ENCODE measurements at places on chromosomes 13 and 19.

DNA sequence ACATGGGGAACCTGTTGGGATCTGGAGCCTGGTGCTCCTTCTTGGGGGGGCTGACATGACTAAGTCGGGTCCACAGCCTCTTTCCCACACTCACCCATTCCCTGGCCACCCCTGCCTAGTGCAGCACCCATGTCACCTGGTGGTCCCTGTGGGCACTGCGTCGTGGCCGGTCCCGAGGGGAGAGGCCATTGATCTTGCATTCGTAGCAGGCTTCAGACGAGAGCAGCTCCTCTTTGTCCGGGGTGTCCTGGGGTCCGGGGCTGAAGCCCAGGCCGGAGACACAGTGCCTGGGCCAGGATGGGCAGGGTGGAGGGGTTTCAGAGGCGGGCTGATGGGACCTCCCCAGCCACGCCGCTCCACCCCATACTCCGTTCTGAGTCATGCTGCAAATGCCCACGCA lies 19.4 kb downstream of the CCL25 start:
- DNase-seq: no peak

GRCh38 chr19:4503132-4503824 lies 15.0 kb downstream of the PLIN4 start:
- DNase-seq: no peak

DNA sequence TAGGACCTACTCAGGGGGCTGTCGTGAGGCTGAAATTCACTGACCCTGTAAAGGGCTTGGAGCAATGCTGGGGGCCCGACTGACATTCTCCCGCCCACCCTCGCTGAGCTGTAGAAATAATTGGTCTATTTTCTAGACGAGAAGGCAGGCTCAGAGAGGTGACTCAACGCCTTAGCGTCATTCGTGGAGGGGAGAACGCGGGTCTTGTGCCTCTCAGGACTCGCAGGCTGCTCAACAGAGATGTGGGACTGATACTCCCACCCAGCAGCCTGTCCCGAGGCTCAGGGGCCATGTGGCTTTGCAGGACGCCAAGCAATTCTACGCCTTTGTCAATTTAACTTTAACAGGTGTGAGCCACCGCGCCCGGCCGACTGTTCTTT lies 23.6 kb upstream of the ASPDH start:
- no peak for DNase-seq

DNA sequence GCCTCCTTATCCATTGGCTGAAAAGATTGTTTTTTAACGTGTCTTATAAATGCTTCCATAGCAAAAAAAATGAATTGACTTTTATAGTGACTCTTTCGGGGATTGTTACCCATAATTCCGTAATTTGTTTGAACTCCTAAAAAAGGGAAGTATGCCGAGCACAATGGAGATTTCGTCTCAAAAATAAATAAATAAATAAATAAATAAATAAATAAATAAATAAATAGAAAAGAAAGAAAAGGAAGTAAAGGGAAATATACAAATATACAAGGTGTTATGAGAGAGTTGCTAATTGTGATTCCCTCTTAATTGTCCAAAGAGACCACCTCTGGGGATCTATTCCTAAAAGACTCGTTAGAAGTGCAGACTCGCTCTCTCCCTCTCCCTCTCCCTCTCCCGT lies 16.9 kb downstream of the OR2Z1 start:
- no peak for DNase-seq

GRCh38 chr13:18978447-18978846 lies 203.2 kb downstream of the TUBA3C start:
- no peak for DNase-seq

DNA sequence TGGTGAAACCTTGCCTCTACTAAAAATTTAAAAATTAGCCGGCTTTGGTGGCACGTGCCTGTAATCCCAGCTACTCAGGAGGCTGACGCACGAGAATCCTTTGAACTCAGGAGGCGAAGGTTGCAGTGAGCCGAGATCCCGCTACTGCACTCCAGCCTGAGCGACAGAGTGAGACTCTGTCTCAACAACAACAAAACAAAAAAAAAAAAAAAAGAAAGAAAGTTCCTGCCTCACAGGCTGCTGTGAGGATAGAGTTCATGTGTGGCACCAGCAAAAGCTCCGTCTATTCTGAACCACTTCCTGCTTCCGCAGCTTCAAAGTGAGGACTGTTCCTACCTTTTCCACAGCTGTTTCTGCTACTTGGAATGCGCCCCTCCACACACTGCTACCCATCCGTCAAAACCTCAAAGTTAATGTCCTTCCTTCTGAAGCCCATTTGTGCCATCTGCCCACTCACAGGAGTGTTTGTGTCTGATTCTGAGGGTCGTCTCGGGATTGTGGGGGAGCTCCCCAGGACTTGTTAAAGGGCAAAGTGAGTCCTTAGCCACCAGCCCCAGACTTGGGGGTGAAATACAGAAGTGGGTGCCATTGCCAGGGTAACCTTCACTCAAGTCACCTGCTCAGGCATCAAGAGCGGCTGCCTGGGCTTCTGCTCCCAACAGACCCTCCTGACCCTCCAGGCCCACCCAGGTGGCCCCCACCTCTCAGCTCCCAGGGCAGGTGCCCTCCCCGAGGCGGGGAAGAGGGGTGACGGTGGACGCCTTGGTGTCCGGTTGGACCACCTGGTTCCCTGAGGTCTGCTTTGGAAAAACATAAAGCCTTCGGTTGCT lies 2.9 kb downstream of the MFSD12 start:
- DNase-seq: no peak

DNA sequence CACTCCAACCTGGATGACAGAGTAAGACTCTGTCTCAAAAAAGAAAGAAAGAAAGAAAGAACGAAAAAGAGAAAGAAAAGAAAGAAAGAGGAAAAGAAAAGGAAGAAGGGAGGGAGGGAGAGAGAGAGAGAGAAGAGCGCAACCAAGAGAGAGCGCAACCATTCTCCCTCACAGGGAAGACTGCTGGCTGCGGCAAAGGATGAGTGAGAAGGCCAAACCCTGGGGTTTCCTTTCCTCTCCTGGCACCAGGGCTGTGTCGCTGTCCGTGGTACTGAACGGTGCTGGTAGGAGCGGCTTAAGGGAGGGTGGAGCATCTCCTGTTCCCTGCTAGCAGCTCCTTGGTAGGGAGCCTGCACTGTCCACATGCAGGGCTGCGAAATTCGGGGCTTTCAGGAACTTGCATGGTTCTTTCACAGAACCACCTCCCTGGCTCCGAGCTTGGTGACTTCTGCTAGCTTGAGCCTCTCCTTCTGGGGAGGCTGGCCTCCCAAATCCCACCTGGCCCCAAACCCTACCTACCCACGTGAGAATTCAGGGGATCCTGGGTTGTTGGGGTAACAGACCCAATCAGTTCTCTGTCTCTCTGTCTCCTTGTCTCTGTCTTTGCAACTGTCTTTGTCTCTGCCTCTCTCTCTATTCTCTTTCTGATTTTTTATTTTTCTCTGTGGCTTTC lies 51.1 kb upstream of the ZNRF4 start:
- peak; percentile 60 for DNase-seq

DNA sequence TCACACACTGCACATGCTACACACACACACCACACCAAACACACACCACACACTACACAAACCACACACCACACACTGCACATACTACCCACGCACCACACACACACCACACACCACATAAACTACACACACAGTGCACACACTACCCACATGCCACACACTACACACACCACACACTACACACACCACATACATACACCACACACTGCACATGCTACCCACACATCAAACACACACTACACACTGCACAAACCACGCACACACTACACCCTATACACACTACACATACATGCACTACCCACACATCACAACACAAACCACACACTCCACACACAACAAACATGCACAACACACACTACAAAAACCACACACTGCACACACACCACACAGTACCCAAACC lies 6.0 kb downstream of the MAG start:
- DNase-seq: no peak

DNA sequence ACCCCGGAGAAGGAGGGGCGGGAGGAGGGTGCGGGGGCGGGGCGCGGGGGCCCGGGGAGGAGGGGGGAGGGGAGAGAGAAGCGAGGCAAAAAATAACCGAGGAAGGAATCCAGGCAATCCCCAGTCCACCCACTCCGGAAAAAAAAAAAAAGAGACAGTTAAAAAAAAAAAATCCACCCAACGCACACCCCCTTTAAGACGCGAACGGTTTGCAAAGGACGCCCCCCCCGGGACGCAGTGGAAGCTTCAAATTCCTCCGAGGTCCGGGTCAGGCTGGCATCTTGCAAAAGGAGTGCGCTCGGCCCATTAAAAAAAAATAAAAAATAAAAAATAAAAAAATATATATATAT lies at the start of gene CACNA1A:
TSS of gene CACNA1A (minus strand) at position 9 of the 350 bp plus-strand sequence. CDS start 255 bp downstream, outside the sequence.
- DNase-seq: no peak

GRCh38 chr19:53904909-53905308 lies 4.2 kb upstream of the CACNG7 start:
- no peak for DNase-seq

GRCh38 chr13:21583478-21583877 lies 20.5 kb downstream of the MICU2 start:
- peak; percentile 29 for DNase-seq

DNA sequence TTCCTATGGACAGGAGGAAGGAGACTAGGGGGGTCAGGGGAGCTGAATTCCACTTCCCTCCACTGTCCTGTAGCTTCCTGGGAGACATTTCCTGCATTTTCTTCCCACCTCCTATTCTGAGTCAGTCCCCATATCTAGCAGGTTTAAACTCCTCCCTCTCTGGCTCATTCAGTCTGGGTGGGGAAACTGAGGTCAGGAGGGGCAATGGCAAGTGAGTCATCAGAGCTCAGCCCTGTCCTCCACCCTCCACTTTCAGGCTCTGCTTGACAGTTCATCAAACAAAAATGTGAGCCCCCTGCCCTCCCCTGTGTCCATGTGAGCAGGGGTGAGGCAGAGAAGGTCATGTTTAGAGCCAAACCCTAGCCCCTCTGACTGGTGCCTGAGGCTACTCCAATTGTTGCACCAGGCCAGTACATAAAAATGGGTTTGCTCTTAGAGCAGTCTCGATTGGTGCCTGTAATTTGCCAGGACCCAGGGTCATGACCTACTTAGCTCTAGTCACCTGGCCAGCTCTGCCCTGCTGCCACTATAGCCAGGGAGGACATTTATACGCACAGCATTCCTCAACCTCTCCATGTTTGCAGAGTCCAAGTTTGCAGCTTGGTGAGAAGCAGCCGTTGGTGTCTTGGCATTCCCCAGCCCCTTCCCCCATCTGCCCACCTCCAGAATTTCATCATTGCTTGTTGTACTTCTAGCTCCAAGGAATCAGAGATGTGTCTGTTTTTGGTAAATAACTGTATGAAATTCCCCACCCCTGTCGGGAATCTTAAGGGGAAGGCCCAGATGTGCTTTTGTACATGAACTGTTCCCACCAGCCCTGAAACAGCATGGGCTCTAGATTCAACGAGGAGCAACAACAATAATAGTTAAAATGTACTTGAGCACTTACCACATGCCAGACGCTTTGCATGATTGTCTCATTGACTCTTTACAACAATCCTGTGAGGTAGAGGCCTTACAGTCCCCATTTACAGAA lies 20.7 kb downstream of the SAMD4B start:
- no peak for DNase-seq

- no peak for DNase-seq
Measured at GRCh38 chr19:56838024-56838908, 2.3 kb downstream of the PEG3 start.

DNA sequence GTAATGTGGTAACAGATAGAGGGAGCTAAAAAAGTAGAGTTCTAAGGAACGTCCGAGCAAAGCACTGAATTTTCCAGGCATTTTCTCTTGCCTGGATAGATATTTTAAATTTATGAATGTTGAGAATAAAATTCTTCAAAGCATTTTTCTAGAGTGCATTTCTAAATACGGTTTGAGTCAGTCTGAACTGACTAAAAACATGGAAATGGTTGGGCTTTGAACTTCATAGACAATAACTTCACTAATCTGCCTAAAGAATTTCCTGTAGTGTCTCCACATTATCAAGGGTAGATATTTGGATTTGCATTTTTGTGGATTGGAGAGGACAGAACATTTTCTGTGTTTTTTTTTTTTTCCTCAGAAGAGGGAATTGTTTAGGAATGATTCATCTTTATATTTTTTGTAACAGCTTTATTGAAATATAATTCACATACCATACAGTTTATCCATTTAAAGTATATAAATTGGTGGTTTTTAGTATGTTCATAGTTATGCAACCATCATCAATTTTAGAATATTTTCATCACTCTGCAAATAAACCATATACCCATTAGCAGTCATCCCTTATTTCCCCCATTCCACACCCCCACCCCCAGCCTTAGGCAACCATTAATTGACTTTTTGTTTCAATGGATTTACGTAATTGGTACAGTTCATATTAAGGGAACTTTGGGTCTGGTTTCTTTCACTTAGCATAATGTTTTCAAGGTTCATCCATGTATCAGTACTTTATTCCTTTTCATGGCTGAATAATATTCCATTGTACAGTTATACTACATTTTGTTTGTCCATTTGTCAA lies 20.7 kb downstream of the GARRE1 start:
- peak; percentile 97 for DNase-seq

- DNase-seq: no peak
Measured at GRCh38 chr13:69565334-69565733, 542.3 kb upstream of the ATXN8OS start.

GRCh38 chr13:30892966-30893365 lies 13.1 kb upstream of the MEDAG start:
- no peak for DNase-seq

- DNase-seq: no peak
Measured at GRCh38 chr13:24275041-24275440, 34.3 kb upstream of the C1QTNF9 start.

GRCh38 chr13:83895994-83896580 lies 13.8 kb upstream of the SLITRK1 start:
- DNase-seq: no peak

GRCh38 chr13:27569405-27569804 lies 50.9 kb downstream of the LNX2 start:
- DNase-seq: no peak

- DNase-seq: no peak
Measured at GRCh38 chr13:114095486-114095885, 36.9 kb downstream of the RASA3 start.

DNA sequence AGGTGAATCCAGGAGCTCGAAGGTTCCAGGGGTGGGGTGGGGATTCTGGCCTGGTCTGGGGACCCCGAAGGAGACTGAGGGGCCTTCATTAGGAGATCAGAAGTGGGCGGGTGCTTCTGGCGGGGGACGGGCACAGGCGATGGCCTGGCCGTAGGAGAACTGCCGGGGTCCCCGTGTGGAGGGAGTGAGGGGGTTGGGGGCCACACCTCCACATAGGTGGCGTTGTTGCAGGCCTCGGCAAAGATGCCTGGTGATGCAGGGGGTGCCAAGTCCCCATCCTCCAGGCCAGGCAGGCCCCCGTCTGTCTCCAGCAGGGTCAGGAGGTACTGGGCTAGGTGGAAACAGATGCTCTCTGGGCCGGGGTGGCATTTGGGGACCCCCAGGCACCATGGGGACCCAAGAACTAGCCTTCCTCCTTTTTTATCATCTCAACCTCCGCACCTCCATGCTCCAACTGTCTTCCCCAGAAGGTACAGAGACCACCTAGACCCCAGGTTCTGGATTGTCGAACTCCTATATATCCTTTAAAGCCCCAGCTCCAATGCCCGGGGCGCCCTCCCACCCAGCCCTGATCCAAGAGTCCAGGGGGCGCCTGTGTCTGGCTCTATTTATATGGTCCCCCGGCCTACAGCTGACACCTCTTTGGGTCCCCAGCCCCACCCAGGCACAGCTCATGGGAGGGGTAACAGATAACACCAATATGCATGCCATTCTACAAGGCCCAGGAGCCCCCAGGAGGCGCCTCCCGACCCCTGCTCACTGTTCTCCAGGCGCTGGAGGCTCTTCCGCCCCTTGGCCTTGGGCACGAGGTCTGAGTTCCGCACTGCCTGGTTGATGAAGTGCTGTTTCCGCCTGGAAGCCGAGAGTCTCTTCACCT lies 8.2 kb downstream of the RNU6-9 start:
- no peak for DNase-seq

All from fibroblast of skin of left biceps (primary cell).